ENCODE measurements at places on chromosomes 13 and 19.

GRCh38 chr13:95553581-95554385, 1.3 kb downstream of the CLDN10 start:
- DNase-seq, result no peak

DNA sequence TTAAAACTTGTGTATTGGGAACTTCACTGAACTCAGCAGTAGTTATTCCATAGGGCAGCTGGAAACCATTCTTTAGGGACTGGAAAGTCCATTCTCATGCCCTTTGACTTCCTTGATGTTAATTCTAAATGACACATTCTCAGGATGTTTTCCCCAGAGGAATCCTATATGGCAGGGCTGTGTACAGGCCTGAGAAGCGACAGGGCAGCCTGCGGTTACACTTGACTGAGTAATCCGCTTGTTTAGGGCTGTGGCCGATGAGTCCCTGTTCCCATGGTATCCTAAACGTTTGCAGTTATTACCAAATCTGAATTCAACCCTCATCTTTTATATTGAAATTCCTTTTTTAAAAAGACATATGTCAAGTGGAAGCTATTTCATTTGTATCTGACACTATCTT, 83.5 kb downstream of the COL4A2 start:
- DNase-seq, result no peak

DNA sequence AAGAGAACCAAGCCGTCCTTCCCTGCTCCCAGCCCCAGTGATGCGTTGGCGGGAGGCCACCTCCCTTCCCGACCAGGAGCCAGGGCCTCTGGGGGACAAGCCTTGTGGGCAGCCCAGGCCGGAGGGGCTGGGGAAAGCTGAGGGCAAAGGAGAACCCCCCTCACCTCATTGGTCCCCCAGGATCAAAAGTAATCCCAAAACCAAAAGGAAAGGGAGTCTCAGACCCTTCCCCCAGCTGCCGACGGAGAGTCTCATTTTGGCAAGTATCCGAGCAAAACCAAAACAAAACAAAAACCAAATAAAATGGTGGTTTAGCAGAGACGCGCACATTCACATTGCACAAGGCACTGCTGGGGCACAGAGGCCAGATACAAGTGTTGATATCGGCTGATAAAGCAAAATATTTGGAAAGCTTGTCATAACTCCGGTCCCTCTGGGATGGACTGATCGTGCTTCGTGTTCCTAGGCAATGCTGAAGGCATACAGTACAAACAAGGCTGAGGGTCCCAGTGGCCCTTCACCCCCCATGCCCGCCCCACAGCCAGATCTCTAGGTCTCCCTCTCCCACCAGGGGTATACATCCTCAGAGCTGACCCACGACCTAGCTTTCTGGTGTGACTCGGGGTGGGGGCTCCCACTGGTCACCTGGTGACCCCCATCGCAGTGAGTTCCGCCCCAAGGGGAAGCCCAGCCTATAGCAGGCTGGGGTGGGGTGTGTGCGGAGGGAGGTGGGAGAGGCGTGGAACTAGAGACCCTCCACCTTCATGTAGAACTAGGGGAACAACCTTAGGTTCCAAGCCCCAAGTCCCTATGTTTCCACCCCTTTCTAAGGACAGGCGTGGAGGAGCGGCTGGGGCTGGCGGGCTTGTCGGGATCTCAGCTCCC, 2.1 kb downstream of the CEBPA start:
- no peak for DNase-seq

DNA sequence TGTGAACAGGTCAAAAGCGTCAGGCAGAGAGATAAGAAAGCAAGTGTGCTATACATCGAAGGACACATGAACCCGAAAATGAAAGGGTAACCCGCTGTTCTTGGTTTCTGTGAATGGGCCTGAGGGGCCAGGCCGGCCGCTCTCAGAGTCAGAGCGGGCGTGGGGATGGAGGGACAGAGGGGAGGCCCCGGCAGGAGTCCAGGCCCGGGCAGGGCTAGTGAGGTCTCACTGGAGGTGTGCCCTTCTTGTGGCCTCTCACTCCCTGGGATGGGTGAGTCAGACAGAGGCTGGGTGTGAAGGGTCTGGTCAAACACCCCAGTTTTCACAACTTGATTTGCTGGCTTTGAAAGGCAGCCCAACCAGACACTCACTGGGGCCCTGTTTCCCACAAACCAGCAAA, 17.4 kb upstream of the NDUFS7 start:
- no peak for DNase-seq

DNA sequence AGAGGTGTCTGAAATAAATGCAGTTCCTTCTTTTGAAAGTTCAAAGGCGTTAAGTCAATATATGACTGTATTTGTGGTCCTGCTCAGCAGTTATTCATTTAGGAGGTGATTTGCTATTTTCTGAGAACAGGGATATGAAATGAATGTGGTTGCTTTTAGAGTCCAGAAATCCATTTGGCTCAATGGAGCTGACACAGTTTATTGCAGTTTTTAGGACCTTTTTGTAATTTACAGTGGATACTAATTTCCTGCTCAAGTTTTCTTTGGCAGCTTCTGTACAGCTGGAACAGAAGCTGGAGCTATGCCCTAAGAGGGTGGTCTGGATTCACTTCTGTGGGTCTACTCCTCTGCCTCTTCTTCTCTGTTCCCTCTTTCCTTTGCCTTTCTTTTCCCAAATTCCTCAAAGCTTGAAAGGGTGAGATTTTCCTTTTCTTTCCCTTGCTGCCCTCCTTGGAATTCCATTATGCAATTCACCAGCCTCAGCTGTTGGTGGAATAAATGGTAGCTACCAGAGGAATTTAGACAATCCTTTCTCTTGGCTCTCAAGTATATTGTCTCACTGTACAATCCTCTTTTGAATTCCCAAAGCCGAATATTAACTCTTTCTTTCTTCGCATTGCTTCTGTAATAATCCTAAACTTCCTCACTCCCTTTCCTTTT, 39.9 kb downstream of the ITGBL1 start:
- DNase-seq, result no peak

- no peak for DNase-seq
Observed at GRCh38 chr19:7908078-7908699, 4.5 kb downstream of the MAP2K7 start.

DNA sequence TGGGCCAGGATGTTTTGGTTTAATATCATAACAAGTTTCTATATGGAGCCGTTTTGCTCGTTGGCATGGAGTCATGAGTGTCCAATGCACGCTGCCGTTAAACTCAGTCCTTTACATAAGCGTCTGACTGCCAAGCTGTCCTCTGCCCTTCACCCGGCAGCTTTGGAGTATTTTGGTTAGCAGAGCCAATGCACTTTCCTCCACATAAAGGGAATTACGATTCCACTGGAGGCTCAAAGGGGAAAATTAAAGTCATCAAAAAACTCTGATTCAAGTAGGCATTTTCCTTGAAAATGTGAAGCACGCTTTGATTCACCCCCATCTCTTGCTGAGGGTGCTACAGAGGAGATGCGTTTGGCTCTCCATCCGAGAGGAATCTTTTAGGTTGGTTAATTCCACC, 144.4 kb upstream of the ARGLU1 start:
- no peak for DNase-seq

DNA sequence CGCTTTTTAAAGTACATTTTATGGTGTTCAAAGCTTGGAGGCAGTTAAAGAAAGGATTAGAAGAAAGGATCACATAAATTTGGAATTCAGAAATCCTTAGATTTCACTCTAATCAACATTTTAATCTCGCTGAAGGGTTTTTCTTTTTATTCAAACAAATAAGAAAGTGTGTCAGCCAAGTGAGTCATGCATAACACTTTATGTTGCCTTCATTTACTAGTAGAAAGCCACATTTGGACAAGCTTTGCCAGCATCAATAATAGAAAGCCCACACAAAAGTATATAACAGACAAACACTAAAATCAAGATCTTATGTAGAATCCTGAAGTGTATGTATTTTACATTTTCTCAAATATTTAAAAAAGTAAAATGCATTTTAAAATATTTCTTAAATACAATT, 154.9 kb upstream of the TRPC4 start:
- DNase-seq, result no peak

- DNase-seq, result no peak
Observed at GRCh38 chr19:788686-788982, 8.6 kb upstream of the PTBP1 start.

GRCh38 chr19:11111117-11111770, 22.0 kb downstream of the LDLR start:
- DNase-seq, result no peak

DNA sequence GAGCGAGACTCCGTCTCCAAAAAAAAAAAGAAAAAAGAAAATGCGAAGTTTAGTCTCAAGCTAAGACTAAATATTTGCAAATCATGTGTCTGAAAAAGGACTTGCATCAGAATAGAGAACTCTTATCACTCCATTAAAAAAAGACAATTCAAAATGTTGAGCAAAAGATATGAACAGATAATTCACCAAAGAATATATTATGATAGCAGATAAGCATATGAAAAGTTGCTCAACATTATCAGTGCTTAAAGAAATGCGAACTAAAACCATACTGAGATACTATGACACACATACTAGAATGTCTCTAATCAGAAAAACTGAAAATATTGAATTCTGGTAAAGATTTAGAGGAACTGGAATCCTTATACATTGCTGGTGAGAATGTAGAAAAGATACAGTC, 38.7 kb upstream of the SACS start:
- no peak for DNase-seq

GRCh38 chr13:33218020-33218419, 67.5 kb downstream of the STARD13 start:
- DNase-seq, result no peak

DNA sequence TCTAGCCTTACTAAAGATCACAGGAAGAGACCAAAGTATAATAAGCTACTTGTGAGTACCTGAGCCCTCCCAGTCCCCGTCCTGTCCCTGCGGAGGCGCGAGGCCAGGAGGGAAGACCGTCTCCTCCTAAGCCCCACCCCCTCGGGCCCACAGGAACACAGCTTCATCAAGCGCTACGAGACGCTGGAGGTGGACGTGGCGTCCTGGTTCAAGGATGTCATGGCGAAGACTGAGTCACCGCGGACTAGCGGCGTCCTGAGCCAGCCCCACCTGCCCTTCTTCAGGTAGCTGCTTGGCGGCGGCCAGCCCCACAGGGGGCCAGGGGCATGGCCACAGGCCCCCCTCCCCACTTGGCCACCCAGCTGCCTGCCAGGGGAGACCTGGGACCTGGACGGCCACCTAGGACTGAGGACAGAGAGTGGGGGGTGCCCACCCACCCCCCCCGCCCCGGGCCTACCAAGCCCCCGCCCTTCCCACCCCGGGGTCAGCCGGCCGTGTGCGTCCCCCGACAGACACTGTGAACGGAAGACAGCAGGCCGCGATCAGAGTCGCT, 2.4 kb upstream of the TGFBR3L start:
- DNase-seq, result no peak

GRCh38 chr19:28402701-28403290, 810.2 kb downstream of the UQCRFS1 start:
- no peak for DNase-seq

GRCh38 chr13:80307401-80307987, 33.4 kb downstream of the SPRY2 start:
- no peak for DNase-seq

DNA sequence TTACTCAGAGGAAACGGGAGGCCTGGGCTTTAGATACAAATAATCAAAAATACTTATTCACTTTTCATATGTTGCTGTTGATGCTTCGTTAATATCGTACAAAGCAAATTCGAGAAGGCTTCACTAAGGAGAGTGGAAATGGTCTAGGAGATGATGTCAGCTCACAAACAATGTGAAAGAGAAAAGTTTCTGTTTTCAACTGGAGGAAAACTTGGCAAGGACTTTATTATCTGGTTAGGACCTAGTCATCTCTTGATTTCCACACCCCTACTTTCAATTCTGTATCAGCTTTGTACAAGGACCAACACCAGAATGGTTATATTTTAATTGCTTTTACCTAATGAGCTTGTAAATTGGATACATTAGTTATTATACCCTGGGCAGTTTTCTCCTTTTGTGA, 88.0 kb downstream of the SLC10A2 start:
- DNase-seq, result no peak

Measured in stimulated activated CD4-positive, alpha-beta T cell treated with anti-CD3 and anti-CD28 coated beads, Interleukin-1b, Interleukin-23, amount 100 ng/mL, for 1 hour (primary cell).